Omental fat pad (tissue), 4 donors: ENCODE measurements at places on chromosomes 11 and 22. TPM values are rescaled to one million over a fixed set of nuclear protein-coding genes. Genes with fewer than 3 reads are reported as not detected.
A peak's percentile ranks its signal among the peaks of the same experiment; 100 is the strongest.

GRCh38 chr11:129945373-129945772 is 50.0 kb upstream of the NFRKB start:
- DNase-seq, result no peak

GRCh38 chr22:29041408-29041807 is 20.2 kb downstream of the C22orf31 start:
- no peak for DNase-seq

PLAAT5 gene
- 22.8 TPM for total RNA-seq

GRCh38 chr11:27470826-27471588 is 1.6 kb downstream of the LGR4 start:
- no peak for DNase-seq

- DNase-seq, result peak; percentile 41
Observed at GRCh38 chr11:119206511-119207414, 624 bp downstream of the CBL start.
